CD4-positive, alpha-beta T cell treated with Interleukin-21 for 1 hour (primary cell): ENCODE measurements at places on chromosomes 4 and X.

DNA sequence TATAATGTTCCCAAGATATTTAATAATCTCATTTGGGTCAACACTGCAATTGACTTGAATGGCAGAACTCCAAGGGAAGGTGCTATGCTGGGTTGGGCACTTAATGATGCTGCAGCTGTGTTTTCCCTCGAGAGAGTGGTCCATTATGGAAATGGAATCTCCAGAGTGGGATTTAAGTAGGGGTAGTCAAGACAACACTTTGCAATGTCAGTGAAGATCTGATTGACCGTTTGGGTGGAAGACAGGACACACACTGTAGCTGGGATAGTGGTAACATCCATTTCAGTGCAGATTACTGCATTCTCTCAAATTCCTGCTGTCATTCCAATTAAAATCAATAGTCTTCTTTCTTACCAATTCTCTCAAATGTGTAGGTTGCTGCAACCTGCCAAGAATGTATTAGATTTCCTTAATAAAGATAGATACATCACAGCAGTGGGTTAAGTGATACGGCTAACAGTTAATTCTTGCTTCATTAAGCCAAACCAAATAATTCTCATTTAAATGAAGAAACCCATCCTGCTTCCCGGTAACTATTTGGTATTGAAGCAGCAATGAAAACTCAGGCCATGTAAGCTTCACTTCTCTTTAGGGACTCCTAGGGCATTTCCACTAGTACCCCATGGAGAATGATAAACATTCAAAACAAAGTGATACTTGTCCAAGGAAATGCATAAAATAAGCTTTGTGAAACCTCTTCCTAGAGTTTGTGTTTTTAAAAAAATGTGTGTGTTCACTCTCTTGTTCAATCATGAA lies 40.5 kb upstream of the RASGEF1B start:
- DNase-seq = no peak

DNA sequence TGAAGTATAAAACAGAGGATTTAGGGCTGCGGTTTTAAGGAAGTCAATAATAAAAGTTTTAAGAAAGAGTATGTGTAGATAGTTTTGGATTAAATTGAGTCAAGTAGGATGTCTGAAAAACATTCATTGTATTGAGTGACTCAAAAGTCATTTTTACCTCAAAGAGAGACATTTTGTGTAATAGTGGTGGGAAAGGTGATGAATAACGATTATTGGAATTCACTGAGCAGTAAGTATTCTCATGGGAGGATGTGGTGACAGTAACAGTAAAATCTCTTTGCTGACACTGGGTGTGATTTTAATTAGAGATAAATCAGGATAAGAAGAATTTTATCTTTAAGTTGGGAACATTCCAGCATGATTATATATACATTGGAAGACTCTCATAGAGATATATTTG lies 233.6 kb downstream of the PDHA2 start:
- DNase-seq = no peak

DNA sequence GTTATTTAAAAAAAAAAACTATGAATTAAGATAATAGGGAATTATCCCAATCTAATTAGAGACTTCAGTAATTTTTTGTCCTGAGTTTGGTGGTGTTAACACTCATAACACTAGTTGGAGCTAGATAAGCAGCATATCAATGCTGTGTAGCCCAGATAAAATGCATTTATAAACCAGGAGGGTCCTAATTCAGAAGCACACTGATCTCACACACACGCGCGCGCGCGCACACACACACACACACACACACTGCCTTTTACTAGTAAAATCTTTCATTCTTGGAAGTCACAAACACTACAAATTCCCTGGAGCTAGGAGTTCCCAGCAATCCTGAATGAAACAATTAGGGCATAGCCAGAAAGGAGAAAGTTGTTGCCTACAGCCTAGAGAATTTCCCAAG lies 3.2 kb downstream of the UNC5C start:
- DNase-seq = no peak

GRCh38 chrX:154136627-154137161 lies 7.3 kb upstream of the OPN1LW start:
- peak; percentile 72 for DNase-seq

GRCh38 chr4:65234061-65234460 lies 436.2 kb downstream of the EPHA5 start:
- no peak for DNase-seq

DNA sequence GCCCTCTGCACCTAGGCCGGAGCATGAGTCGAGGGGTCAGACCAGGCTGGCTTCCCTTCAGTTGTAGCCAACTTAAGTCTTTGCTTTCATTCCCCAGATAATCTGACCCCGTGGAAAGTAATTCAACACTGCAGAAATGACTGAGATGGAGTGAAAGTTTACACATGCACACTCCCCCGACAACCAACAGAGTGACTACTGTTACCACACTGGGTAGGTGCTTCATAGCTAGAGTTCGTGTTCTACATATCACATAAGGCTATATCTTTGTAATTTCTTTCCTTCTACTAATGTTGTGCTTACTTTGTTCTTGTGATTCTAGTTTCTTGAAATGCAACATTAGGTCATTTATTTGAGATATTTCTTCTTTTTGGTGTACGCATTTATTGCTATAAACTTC lies 7.2 kb upstream of the CTAG2 start:
- no peak for DNase-seq

DNA sequence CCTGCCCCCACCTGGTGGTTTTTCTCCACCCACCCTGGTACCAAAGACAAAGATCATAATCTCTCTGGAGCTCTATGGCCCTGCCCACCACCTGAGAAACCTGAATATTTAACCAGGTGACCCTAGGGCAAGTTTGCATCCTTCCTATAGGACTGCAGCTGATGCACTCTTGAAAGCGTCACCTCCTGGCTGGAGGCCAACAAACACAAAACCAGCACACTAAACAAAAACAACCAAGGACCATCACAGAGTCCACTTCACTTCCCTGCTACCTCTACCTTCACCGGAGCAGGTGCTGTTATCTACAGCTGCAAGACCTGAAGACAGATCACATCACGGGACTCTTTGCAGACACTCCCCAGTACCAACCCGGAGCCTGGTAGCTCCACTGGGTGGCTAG lies 296.7 kb upstream of the FGF13 start:
- DNase-seq = no peak

- DNase-seq = no peak
These were observed 18.9 kb upstream of the CXCL8 start for GRCh38 chr4:73721435-73721834.

GRCh38 chr4:15510961-15511360 lies 41.3 kb downstream of the CC2D2A start:
- no peak for DNase-seq

DNA sequence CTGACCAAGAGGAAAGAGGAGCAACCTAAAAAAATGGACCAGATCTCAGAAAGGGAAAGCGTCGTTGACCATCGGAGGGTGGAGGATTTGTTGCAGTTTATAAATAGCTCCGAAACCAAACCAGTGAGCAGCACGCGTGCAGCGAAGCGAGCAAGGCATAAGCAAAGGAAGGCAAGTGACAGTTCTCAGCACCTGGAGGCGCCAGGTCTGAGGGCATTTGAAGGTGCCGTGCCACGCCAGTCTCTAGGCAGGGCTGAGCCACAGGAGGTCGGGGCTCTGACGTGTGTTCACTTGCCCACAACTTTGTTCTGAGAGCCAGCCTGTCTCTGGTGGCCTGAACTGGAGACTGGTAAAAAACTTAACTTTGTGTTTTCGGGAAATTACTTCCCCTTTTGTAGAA lies 59.7 kb downstream of the TNIP2 start:
- DNase-seq = no peak

- no peak for DNase-seq
These were observed 54.3 kb downstream of the NRK start for GRCh38 chrX:105876658-105877057.

DNA sequence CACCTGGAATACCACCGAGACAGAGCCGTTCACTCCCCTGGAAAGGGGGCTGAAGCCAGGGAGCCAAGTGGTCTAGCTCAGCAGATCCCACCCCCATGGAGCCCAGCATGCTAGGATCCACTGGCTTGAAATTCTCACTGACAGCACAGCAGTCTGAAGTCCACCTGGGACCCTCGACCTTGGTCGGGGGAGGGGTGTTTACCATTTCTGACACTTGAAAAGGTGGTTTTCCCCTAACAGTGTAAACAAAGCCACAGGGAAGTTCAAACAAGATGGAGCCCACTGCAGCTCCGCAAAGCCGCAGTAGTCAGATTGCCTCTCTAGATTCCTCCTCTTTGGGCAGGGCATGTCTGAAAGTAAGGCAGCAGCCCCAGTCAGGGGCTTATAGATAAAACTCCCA lies 243.2 kb downstream of the RASL11B start:
- no peak for DNase-seq

- no peak for DNase-seq
These were observed 116.0 kb downstream of the COX7B2 start for GRCh38 chr4:46793036-46793435.
